Activated CD4-positive, alpha-beta T cell treated with anti-CD3 and anti-CD28 coated beads for 24 hours (primary cell): ENCODE measurements at places on chromosomes 12 and 14.
A peak's percentile ranks its signal among the peaks of the same experiment; 100 is the strongest.

- DNase-seq, result no peak
Observed at GRCh38 chr12:34209259-34209835, 187.1 kb downstream of the ALG10 start.

- DNase-seq, result no peak
Observed at GRCh38 chr14:72598306-72598705, 295.6 kb downstream of the DPF3 start.

- DNase-seq, result peak; percentile 33
Observed at GRCh38 chr12:94140556-94140955, 7.8 kb upstream of the PLXNC1 start.

- no peak for DNase-seq
Observed at GRCh38 chr12:82522762-82523161, 163.9 kb upstream of the TMTC2 start.

DNA sequence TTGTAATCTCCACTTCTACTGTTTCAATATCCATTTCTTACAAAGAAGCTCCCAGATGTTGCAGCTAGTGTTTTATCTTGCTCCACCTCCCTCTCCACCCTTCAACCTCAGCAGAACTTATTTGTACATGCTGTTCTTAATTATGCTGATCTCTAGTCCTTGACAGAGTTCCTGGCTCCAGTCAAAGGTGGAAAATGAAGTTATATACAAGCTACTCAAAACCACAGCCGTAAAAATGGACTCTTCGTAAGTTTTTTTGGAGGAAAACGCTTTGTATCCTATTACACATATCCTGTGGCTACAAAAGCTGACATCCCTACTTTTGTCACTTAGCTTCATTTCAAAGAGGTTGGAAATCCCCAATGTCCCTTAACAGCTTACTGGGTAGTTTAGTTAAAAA lies 1.3 kb downstream of the CLEC1A start:
- no peak for DNase-seq

GRCh38 chr12:19759227-19759626 lies 319.9 kb downstream of the AEBP2 start:
- DNase-seq, result no peak

DNA sequence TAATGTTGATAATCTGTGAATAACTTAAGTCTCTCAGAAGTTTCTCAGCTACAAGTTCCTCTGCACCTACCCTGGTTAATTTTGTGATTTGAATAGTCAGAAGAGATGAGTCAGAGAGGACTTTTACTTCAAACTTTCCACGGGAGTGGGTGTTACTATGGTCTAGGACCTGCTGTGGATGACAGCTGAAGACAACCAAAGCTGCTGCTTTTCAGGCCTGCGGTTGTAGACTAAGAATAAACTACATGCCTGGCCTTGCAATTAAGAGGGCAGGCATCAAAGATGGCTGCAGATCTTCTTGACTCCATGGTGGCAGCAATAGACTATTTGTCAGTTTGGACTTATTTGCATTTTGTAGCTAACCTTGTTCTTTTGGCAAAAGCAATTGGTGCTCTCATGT lies 227.1 kb upstream of the KRR1 start:
- peak; percentile 3 for DNase-seq

DNA sequence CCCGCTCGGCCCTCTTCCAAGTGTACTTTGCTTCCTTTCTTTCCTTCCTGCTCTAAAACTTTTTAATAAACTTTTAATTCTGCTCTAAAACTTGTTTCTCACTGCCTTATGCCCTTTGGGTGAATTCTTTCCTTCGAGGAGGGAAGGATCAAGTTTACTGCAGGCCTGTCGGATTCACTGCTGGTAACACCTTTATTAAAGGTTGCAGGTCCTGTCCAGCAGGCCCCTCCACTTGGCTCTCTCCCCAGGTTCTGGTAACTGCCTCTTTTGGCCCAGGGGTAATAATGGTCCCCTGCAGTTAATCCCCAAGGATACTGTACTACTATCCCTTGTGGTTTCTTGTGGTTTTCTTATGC lies 152.7 kb upstream of the EEA1 start:
- no peak for DNase-seq

DNA sequence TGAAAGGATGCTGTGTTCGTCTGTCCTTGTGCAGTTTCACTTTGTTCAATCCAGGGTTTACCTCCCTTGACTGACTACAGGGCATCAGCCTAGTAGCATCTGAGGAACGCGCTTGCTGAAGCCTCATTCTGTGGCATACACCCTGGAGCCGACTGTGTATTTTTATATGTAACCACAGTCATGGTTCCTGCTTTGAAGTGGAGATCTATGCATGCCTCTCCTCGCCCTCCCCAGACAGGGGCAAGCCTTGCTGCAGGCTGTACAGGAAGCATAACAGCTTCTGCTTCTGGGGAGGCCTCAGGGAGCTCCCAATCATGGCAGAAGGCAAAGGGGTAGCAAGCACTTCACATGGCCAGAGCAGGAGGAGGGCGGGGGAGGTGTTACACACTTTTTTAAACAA lies 262.1 kb downstream of the BCL11B start:
- no peak for DNase-seq

DNA sequence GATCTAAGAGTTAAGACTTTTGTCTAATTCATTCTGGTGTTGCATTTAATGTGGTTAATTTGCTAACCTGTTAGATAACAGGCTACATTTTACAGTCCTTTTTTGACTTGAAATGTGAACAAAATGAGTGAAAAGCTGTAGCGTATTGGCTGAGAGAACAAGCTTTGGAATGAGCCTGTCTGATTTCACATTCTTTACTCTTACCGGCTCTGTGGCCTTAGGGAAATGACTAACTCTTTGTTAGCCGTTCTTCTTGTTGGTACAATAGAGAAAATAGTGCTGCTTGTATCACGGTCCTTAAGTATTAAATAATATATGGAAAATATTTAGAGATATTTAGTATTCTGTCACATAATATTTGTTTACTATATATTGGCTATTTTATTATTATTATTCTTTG lies 1.9 kb downstream of the MNAT1 start:
- DNase-seq, result no peak

- DNase-seq, result no peak
Observed at GRCh38 chr14:57761800-57762199, 104.1 kb downstream of the SLC35F4 start.

DNA sequence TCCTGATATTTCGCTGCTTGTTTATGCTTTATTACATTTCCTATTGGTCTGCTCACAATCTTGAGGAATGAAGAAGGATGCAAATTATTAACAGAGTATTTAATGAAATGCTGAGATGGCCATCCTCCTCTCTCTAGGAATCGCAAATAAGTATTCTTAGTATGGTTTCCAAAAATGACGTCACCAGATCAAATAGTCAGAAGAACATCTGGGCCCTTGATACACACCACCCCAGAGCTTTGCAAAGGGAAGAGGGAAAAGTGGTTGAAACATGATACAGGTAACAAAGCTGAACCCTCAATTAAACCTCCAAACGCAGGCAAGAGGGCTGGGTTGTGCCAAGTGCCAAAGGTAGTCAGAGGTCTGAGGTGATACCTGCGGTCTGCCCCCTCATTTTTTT lies 107.3 kb downstream of the BCL11B start:
- no peak for DNase-seq

- DNase-seq, result no peak
Observed at GRCh38 chr12:66017736-66018135, 112.8 kb downstream of the LLPH start.

DNA sequence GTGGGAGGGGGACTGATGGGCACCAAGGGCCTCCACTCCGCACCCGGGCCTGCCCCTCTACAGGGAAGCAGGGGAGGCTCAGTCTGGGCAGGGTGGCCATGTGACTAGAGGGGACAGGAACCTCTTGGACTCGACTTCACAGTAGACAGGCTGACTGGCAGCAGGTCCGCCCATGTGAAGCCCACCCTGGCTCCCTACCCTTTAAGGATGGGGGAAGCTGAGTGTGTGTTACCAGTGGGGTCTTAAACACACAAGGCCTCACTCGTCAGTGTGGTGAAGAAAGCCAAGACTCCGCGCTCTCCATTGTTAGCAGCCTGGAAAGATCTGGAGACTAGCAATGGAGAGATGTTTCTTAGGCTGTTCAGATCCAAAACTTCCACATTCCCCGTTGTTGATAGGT lies 52.4 kb downstream of the ANAPC7 start:
- no peak for DNase-seq

DNA sequence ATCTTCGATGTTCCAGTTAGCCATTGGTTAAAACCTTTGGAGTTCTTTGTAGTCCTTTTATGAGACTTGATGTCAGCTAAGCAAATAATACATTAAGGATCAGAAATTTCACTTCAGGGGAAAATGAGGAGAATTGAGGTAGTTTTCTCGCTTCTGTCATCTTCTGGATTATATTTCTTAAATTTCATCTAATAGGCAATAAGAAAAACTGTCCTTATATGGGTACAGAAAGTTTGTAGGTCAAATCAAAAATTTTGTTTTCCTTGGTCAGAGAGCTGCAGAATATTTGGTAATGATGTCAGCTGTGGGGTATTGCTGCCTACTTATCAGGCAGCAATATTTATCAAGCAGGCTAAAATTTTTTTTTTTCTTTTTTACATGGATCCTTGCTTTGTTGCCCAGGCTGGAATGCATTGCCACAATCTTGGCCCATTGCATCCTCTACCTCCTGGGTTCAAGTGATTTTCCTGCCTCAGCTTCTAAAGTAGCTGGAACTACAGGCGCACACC lies 37.1 kb downstream of the RIMKLB start:
- no peak for DNase-seq

GRCh38 chr12:128276471-128276870 lies 9.5 kb downstream of the TMEM132C start:
- no peak for DNase-seq

DNA sequence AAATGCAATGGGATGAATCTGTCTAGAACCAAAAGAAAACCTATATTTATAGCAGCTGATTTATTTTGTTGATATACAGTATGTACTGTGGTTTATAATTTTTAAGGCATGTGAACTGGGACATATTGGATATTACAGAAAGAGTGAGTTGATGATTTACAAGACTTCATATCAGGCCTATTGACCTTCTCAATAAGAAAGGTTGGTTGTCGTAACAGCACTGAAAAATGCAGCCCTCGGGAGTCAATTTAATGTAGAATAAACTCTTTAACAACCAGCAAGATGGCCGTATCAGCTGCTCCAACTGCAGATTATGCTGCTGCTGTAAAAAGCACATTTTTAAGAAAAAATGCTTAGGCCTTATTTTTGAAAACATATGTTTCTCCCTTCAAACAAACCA lies 407.3 kb downstream of the GXYLT1 start:
- no peak for DNase-seq

GRCh38 chr12:52663420-52663819 lies 11.4 kb upstream of the KRT2 start:
- no peak for DNase-seq
